Stimulated activated CD8-positive, alpha-beta memory T cell treated with anti-CD3 and anti-CD28 coated beads, Interleukin-2, amount 100 ng/mL, for 1 hour (primary cell): ENCODE measurements at places on chromosomes 7 and 10.

GRCh38 chr7:69429911-69430383 is 168.3 kb upstream of the AUTS2 start:
- DNase-seq: no peak

DNA sequence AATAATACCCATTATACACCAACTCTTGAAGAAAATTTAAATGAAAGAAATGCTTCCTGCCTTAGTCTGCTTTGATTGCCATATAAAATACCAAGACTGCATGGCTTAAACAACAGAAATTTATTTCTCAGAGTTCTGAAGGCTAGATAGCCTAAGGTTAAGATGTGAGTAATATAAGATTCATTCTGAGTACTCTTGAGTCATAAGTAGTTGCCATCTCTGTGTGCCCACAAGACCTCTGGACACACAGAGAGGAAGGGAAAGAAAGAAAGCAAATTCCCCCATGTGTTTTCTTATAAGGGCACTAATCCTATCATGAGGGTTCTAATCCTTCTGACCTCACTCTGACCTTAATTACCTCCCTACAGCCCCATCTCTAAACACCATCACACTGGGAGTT is 201.2 kb downstream of the PTN start:
- DNase-seq: no peak

DNA sequence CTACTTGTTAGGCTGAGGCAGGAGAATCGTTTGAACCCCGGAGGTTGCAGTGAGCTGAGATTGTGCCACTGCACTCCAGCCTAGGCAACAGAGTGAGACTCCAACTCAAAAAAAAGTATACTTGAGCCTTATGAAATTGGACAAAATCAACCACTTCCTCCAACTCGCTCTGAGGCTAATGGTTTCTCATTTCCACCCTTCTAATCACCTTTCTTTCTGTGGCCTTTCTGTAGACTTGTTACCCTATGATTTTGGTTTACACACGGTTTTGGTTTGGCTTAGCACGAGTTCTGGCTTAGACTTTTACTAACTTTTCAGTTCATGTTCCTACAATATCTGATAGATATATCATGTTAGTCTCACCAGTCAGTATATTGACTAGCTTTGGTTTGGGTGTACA is 152.0 kb downstream of the PHTF2 start:
- DNase-seq: no peak

- DNase-seq: no peak
These were observed 86.2 kb downstream of the GLRX3 start for GRCh38 chr10:130222381-130222780.

DNA sequence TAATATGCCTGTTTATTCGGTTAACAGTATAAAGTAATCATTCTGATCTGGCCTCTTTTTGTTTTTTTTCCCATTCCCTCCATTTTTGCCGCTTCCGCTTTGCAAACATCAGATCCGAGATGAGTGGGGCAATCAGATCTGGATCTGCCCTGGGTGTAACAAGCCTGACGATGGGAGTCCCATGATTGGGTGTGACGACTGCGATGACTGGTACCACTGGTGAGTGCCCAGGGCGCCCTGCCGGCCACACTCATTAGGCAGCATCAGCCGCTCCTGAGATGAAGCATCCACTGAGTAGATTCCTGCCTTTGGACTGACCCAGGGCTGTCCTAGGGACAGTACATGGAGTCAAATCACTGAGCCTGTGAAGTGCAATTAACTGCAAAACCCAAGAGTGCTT is 40.9 kb upstream of the GATA3 start:
- DNase-seq: no peak

DNA sequence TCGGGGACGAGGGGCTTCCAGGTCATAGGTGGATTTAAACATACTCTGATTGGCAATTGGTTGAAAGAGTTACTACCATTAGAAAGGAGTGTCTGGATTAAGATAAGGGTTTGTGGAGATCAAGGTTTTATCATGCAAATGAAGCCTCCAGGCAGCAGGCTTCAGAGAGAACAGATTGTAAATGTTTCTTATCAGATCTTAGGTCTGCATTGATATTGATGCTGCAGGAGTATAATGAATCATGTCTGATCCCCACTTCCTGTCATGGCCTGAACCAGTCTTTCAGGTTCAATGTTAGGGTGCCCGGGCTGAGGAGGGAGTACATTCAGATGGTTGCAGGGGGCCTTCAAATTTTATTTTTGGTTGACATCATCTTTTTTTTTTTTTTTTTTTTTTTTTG is 51.4 kb downstream of the SH3PXD2A start:
- no peak for DNase-seq

GRCh38 chr10:4519658-4520402 is 306.2 kb upstream of the AKR1E2 start:
- DNase-seq: no peak

GRCh38 chr10:21144047-21144446 is 246.9 kb upstream of the NEBL start:
- no peak for DNase-seq

- no peak for DNase-seq
These were observed 88.3 kb downstream of the PTPRZ1 start for GRCh38 chr7:121961089-121961867.

- no peak for DNase-seq
These were observed 32.9 kb upstream of the ST7 start for GRCh38 chr7:116920359-116920758.

DNA sequence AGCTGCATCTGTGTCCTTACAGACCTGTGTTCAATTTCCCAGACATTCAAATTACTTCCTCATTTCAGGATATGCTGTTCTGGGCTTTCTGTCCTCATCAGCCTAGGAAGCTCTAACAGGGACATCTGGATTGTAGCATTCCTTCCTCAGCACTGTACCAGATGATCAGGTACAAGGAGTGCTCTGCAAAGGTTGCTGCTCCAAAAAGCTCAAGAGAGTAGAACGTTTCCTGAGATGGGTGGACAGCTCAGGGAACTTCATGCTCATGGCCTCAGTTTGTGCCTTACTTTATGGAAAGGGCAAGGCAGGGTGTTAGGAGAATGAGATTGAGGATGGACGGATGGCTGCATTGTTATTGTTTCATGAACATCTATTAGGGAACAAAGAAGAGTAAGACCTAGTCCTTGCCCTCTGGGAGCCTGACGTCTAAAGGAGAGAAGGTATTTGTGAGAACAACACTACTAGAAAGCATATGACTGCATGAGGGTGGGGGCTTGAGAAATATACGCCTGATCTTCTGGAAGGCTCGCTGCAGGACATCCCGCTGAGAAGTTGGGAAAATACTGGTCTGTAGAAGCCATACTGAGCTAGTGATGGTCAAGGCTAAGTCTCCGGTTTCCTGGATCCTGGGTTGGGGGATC is 10.5 kb upstream of the ZNF212 start:
- DNase-seq: no peak

GRCh38 chr7:44072364-44073231 is 7.2 kb upstream of the PGAM2 start:
- DNase-seq: no peak

DNA sequence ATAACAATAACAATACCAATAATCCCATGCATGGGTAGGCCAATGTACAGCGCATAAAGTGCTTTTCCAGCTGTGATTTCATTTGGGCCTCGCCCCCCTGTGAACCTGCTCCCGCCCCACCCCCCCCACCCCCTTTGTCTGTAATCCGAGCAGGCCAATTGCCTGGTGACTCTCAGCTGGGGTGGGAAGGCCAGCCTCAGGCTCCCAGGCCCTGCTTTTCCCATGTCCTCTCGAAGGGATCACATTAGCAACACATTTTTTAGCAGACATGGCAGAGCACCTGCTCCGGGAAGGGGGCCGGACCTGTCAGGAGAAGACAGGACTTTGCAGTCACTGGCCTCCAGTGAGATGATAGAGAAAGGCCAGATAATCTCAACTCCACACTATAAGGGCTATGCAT is 439.3 kb downstream of the RPS24 start:
- no peak for DNase-seq

DNA sequence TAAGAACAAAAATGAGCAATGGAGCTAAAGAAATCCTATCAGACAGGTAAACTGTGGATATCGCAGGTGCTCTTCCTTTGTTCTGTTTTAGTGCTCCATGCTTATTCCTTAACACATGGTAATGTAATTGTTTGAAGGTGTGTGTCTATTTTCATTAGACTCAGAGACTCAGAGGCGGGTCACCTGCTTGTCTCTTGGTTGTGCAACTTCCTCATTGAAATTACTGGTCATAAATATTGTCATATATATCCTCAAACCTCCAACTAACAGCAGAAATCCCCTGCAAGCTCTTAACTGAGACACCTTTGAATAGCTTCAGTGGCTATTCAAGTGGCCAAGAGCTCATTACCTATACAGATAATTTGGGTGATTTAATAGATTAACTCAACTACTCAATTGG is 177.2 kb downstream of the PTN start:
- no peak for DNase-seq

GRCh38 chr7:47483604-47484273 is 98.2 kb downstream of the TNS3 start:
- no peak for DNase-seq

GRCh38 chr10:16259726-16260125 is 177.1 kb upstream of the PTER start:
- no peak for DNase-seq

DNA sequence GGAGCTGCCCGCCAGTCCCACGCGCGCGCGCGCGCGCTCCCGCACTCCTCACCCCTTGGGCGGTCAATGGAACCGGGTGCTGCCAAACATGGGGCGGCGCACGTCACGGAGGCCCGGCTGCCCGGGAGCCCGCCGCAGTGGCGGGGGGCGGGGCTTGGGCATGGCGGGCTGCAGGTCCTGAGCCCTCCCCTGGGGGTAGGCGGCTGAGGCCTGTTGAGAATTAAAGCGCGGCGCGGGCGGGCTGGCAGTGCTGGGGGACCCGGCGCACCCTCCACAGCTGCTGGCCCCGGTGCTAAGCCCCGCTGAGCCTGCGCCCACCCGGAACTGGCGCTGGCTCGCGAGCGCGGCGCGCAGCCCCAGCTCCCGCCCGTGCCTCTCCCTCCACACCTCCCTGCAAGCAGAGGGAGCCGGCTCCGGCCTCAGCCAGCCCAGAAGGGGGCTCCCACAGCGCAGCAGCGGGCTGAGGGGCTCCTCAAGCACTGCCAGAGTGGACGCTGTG is 634.2 kb downstream of the ANKRD7 start:
- no peak for DNase-seq
